BJ (cell line): ENCODE measurements at places on chromosomes 3 and 15.

- no peak for DNase-seq
Measured at GRCh38 chr3:79418855-79419621, 348.8 kb downstream of the ROBO1 start.

- no peak for DNase-seq
Measured at GRCh38 chr3:180829409-180830405, 82.8 kb upstream of the FXR1 start.

DNA sequence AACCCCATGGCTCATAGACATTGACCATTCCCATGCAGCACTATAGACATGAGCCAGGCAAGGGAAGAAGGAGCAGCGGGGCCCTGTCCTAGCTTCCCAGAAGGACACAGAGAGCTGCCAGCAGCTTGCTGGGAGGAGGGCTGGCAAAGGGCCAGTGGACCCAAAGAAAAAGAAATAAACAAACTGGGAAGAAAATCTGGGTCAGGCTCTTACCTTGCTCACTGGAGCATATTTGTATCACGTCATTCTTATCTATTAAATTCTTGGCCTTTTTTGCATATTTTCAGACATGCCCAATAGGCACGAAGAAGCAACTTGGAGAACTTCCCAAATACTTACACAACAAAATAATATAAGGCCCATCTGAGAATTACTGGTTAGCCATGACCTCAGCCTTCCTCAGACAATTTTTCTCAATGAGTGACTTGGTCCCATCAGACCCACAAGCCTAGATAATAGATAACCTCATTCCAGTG is 28.4 kb downstream of the RASGRP1 start:
- peak; percentile 97 for DNase-seq

GRCh38 chr3:192917028-192917403 is 640 bp downstream of the MB21D2 start:
- DNase-seq: no peak

DNA sequence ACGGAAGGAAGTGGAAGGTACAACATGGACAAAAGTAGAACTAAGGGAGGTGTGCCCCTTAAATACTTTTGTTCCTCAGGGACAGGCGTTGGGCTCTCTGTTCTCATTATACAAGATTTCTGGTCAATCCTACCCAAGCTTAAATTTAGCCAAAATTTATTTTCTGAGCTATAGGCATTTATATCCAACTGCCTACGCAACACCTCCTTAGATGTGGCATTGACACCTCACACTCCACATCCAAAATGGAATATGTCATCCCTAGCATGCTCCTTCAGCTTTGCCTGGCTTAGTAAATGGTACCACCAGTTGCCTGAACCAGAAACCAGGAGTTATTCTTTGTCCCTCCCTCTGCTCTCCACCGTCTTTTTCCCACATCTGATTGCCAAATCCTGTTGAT is 26.2 kb downstream of the FANCD2OS start:
- no peak for DNase-seq

DNA sequence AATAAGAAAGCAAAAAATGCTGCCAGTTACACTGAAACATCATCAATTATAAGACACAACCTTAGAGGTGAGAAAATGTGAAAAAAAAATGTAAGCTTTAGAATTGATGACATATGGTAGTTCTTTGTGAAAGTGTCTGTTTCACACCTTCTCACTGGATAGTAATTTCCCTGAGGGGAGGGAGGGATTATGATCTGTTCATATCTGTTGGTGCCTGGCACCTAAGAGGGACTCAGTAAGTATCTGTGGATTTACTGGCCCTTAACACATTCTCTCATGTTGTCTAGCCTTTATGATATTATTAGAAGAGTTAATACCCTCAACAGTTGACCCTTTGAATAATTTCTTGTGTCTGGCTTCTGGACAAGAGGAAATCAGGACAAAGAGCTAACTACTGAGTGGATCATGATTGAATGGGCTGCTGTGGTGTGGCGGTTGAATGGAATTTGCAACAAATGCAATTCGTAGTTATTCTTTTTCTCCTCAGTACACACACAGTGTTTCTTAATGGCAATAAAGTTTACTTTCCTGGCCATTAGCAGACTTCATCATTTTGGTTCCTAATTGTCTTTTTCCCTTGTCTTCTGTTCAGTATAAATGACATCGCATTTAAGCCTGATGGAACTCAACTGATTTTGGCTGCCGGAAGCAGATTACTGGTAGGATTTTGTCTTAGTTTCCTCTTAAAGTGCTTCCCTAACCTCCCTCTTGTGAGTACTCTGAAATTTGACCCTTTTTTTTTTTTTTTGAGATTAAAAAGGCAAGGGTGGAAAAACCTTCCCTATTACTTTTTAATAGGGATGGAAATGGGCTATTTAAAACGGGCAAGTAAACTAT is 9.5 kb downstream of the IFT122 start:
- DNase-seq: no peak

- no peak for DNase-seq
Measured at GRCh38 chr3:52432691-52433141, 12.2 kb downstream of the SEMA3G start.

- no peak for DNase-seq
Measured at GRCh38 chr15:62066663-62067447, at the start of gene C2CD4A. Gene C2CD4A, plus strand, starts transcription at chr15:62066977. Its CDS starts 637 bp downstream, at chr15:62067614.

GRCh38 chr15:78049691-78050440 is 27.6 kb downstream of the TBC1D2B start:
- peak; percentile 95 for DNase-seq

DNA sequence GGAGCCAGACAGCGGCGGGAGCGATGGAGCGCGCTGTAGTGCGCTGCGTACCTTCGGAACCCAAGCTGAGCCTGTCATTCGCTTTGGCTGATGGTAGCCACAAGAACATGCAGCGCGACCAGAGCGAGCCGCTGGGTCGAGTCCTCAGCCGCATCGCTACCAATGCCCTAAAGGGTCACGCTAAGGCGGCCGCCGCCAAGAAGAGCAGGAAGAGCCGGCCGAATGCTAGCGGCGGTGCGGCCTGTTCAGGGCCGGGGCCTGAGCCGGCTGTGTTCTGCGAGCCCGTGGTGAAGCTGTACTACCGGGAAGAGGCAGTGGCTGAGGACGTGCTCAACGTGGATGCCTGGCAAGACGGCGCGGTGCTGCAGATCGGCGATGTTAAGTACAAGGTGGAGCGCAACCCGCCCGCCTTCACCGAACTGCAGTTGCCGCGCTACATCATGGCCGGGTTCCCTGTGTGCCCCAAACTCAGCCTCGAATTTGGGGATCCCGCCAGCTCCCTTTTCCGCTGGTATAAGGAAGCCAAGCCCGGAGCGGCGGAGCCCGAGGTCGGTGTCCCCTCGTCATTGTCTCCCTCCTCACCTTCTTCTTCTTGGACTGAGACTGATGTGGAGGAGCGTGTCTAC is 498 bp downstream of the PDE12 start:
- no peak for DNase-seq

GRCh38 chr3:28564211-28564610 is 215.6 kb upstream of the AZI2 start:
- DNase-seq: no peak

GRCh38 chr15:43896543-43896942 is 69.7 kb downstream of the WDR76 start:
- no peak for DNase-seq

DNA sequence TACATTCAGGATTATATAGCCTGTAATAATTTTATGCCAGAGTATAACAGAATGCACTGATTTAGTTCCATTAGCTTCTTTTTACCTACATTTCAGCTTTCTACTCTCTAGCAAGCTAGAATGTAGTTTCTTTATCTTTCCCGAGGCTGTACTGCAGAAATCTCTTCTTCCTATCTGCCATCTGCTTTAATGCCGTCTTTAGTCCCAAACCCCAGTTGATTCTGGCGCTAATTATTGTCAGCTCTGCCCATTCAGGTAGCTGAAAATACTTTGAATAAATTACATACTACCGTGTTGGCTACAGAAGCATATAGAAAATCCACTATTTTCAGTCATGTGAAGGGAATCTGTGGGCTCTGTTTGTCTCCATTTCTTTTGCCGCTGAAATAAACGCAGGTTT is 706.7 kb downstream of the NTRK3 start:
- no peak for DNase-seq

DNA sequence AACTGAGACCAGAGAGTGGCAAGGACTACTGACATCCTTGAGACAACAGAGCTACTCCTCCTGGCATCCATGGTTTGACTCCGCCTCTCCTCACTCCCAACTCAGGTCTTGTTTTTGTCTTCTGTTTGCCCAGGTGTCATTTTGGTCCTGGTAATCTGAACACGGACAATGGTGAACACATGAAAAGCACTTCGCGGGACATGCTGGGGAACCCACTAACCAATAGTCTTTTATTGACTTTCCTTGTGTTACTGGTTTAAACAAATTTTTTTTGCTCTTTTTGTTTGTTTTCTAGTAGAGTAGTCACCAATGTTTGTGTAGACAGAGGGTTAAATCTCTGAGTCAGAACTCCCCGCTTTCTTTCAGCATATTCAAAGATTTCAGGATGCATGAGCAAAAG is 38.4 kb downstream of the LARP6 start:
- DNase-seq: no peak

GRCh38 chr3:127273206-127273605 is 14.6 kb downstream of the PRR20G start:
- DNase-seq: no peak

- DNase-seq: no peak
Measured at GRCh38 chr3:105905328-105905727, 36.5 kb upstream of the CBLB start.

DNA sequence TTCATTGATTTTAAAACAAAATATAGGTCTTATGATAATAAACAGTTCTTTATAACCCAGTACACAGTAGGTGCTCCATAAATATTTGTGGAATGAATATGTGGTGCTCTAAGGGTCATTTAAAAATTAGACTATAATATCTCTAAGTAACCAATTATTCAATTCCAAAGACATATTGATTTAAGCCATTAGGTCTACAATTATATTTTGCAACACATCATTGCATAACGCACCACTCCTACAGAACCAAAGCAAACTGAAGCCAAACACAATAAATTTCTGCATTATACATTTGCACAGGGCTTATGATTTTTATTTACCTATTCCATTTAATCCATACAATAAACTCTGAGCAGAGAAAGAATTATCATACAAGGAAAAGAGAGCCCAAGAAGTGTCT is 104.3 kb downstream of the ABI3BP start:
- DNase-seq: no peak

GRCh38 chr15:27990521-27991515 is 108.3 kb downstream of the OCA2 start:
- DNase-seq: no peak

GRCh38 chr3:43087249-43087776 is 18.6 kb downstream of the POMGNT2 start:
- no peak for DNase-seq

- no peak for DNase-seq
Measured at GRCh38 chr15:68614286-68615035, 35.7 kb downstream of the CORO2B start.

GRCh38 chr3:27194861-27195483 is 174.2 kb downstream of the NEK10 start:
- DNase-seq: no peak

GRCh38 chr3:142884531-142884930 is 4.4 kb downstream of the PCOLCE2 start:
- DNase-seq: no peak

GRCh38 chr3:138389144-138389601 is 40.8 kb downstream of the MRAS start:
- no peak for DNase-seq

DNA sequence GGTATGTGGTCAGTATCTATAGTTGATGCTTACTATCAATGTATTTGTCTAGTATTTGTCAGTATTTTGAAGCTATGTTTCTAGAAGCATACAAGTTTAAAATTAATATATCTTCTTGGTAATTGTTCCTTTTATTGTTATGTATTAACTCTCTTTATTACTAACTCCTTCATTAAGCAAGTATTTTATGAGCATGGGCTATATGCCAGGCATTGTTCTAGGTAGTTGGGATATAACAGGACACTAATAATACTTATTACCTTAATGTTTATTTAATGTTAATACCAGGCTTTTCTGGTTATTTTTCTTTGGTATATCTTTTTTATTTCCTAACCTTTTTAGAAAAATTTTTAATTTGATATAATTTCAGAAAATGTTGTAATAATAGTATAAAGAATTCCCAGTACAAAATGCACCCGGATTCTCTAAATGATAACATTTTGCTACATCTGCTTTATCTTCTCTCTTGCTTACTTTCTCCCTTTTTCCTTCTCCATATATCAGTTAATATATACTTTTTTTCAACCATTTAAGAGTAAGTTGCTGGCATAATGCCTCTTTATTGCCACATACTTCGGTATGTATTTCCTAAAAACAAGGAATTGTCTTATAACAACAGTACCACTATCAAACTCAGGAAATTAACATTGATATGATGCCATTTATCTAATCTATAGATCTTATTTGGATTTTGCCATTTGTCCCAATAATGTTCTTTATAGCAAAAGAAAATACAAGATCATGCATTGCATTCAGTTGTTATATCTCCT is 30.9 kb downstream of the LRRC49 start:
- no peak for DNase-seq

DNA sequence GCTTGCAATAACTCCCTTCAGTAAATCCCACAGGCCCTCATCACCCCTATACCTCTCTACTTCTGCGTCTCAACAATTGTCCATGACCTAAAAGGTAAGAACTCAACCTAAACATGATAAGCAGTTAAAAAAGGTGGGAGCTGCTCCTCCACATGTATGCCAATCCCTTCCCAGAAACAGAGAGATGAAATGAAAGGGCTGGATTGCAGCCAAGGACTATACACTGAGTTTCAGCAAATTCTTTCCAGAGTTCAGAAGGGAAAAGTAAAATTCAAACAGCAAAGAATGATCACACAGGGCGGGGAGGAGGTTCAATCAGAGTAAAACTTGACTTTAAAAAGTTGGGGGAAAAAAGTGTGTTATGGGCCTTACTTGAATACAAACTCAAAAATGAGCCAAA is 27.5 kb downstream of the PLOD2 start:
- DNase-seq: no peak

GRCh38 chr3:31255007-31255581 is 277.6 kb upstream of the STT3B start:
- no peak for DNase-seq

DNA sequence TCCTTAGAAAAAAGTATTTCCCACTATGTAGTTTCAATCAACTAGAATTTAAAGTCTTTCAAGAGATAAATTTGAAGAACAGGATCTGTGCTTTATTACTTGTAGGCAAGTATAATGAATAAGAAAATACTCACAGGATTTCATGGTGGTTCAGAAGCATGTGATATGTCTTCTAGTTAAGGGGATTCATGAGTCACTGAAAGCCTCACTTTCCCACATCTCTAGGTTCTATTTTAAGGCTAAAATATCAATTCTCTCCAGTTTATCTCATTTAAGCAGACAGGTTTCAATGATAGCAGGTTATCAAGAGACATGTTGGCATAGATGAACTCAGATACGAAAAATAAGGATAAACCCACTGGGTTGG is 437.8 kb upstream of the BCHE start:
- DNase-seq: no peak

GRCh38 chr15:75738647-75739325 is 26.1 kb upstream of the CSPG4 start:
- DNase-seq: peak; percentile 52

- DNase-seq: peak; percentile 9
Measured at GRCh38 chr3:140441006-140441405, 236.9 kb upstream of the TRIM42 start.
